Glutamatergic neuron (in vitro differentiated cells): ENCODE measurements at places on chromosomes 13 and 19. TPM values are rescaled to one million over a fixed set of nuclear protein-coding genes. Genes with fewer than 3 reads are reported as not detected.

Gene CATSPERD
- not detected for total RNA-seq

Gene MIR17HG
- 14.5 TPM for total RNA-seq

Gene CRB3
- not detected for total RNA-seq

Gene ZNF730
- total RNA-seq = 23.3 TPM

Gene NLRP7
- not detected for total RNA-seq

Gene AMER2
- total RNA-seq = 1.5 TPM

Gene ADGRE1
- not detected for total RNA-seq
